ENCODE measurements at places on chromosomes 4 and X. TPM values are rescaled to one million over a fixed set of nuclear protein-coding genes. Genes with fewer than 3 reads are reported as not detected.

DNA sequence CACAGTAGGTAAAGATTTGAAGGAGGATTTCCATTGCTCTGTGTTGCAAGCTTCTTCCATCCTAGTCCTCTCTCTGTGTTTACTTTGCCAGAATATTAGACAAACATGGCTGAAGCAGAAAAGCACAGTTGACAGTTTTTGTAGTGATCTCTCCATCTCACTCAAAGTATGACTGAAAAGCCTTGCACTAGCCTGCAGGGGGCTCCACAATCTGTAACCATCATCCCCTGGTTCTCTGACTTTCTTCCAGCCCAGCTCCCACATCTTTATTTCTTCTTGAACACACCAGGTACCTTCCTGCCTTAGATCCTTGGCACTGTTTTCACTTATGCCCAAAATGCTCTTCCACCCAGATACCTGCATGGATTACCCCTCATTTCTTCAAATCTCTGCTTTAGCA lies 34.1 kb upstream of the HHIP start:
- peak; percentile 58 for DNase-seq

The GNRHR gene
- not detected for total RNA-seq

The FGFBP2 gene
- 15.4 TPM for total RNA-seq

- DNase-seq = no peak
Observed at GRCh38 chr4:40458683-40459082, 123.5 kb downstream of the CHRNA9 start.

- no peak for DNase-seq
Observed at GRCh38 chrX:35076061-35076460, 133.5 kb downstream of the FAM47B start.
